ENCODE measurements at places on chromosomes 16 and 17.

DNA sequence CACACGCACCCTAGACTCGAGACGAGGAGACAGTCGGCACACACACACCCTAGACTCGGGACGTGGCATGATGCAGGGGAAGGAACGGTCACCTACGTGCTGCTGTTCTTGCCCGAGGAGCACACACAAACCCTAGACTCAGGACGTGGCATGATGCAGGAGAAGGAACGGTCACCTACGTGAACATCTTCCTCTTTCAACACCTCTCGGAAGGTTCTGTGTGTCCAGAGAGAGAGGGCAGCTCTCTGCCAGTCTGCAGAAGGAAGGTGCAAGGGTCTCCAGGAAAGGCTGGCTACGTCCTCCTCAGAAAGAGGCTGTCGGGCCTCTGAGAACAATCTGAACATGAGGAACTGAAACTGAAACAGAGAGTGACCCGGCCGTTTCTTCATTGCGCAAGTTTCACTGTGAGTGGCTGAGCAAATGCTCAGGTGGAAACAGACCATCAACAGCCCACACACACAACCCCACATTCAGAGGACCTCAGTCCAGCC lies 43.4 kb downstream of the ZNF276 start:
- DNase-seq: no peak

- no peak for DNase-seq
Observed at GRCh38 chr16:51886456-51886855, 660.5 kb downstream of the TOX3 start.

- no peak for DNase-seq
Observed at GRCh38 chr16:17070882-17071592, 399.7 kb downstream of the XYLT1 start.

GRCh38 chr16:21239646-21240045 lies 6.1 kb downstream of the ANKS4B start:
- DNase-seq: no peak

DNA sequence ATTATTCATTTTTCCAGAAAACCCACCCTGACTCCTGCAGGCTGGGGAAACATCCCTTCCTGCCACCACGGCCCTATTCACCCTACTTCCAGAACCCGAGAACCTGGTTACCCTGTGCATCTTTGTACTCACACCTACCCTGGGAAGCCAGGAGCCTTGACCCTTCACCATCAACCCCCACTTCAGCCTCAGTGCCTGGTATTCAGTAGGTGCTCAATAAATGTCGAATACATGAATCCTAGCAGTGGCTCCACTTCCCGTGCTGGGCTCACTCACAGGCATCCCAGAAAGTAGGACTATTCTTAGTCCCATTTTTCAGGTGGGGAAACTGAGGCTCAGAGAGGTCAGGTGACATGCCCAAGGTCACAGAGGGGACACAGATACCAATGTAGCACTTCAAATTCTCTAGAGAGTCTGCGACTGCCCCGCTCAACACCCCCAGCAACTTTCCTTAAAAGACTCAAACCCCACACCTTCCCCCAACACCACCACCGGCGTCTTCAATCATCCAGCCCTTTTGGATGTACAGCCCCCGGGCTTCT lies 36.1 kb upstream of the CMIP start:
- DNase-seq: no peak

DNA sequence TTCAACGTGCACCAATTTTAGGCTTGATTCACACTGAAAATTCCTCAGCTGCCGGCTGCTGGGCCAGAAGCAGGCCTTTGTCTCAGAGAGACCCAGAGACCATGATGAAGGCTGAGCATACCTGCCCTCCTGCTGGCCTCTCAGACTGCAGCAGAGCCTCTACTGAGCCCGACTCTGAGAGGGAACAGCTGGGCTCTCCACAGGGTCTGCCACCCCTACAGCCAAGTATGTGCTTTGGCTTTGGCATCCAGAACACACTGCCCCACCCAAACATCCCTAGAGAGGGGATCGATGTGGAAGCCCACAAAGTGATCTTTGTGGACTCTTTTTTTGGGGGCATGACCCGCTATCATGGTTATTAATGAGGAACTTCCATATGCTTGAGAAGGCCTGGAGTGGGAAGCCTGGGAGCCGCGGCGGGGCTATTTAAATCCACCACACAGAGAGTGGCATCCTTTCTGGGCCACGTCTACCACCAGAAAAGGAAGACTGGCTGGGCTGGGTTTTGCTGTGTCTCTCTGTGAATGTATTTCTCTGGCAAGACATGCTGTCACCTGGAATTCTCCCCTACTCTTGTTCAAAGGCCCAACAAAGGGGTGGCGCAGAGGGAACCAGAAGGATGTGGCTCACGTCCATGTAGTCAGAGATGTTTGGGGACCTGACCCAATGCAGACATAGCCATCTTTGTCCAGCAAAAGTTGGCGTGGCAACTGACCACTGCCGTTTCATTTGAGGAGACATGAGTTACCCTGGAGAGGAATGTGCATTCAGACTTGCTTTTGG lies 69.3 kb downstream of the GNAO1 start:
- DNase-seq: no peak

- DNase-seq: no peak
Observed at GRCh38 chr17:35138218-35138617, 3.9 kb downstream of the NLE1 start.

GRCh38 chr17:80126449-80126715 lies 20.5 kb downstream of the EIF4A3 start:
- DNase-seq: no peak

DNA sequence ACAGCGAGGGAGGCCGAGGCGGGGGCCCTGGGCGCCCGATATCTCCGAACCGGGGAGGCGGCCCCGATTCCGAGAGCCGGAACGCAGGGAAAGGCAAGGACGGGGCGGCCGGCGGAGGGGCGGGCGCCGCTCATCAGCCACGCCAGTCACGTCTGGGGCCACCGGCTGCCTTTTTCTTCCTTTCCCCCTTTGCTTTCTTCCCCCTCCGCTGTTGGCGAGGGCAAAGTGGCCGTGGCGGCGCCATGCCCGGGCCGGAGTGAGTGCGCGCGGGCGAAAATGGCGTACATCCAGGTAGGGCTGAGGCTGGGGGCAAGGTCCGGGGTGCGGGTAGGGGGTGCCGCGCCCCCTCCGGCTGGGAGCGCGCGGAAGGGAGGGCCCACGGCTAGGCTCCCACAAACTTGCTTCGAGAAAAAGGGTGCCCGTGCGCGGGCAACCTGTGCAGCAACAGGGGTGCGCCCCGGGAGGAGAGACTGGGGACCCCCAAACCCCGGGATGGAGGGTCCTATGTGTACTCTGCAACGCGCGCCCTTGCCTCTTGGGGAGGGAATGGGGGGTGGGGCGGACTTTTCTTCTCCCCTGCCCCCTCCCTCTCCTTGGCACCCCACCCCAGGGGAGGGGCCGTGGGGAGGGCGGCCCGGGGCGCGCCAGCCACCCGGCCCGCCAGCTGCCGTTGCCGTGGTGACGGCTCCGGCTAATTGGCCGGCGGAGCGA lies 486 bp downstream of the SYT17 start:
- no peak for DNase-seq

DNA sequence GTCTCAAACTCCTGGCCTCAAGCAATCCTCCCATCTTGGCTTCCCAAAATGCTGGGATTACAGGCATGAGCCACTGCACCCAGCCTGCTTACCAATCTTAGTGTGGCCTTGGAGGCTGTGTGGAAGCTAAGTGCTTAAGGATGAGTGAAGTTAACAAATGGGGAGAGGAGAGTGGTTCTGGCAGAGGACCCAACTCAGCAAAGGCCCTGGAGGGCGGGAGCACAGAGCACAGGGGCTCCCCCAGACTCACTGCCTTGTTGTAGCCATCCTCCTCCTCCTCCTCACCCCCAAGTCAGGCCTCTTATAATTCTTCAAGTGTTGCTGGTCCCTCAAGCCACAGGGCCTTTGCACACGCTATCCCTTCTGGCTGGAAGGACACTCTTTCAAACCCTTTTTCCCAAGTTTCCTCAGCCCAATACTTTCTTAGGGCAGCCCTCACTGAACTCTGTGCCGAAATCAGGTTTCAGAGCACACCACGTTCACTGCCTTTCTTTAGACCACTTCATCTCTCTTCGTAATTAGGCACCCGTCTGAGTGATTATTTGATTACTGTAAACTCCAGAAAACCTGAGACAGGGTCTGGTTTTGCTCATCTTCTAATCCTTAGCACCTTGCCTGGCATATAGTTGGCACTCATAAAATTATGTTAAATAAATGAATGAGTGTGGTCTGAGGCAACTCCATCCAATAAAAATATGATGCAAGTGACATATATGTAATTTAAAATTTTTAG lies 23.4 kb downstream of the NGFR start:
- DNase-seq: no peak

GRCh38 chr16:17372386-17372785 lies 98.4 kb downstream of the XYLT1 start:
- DNase-seq: no peak

DNA sequence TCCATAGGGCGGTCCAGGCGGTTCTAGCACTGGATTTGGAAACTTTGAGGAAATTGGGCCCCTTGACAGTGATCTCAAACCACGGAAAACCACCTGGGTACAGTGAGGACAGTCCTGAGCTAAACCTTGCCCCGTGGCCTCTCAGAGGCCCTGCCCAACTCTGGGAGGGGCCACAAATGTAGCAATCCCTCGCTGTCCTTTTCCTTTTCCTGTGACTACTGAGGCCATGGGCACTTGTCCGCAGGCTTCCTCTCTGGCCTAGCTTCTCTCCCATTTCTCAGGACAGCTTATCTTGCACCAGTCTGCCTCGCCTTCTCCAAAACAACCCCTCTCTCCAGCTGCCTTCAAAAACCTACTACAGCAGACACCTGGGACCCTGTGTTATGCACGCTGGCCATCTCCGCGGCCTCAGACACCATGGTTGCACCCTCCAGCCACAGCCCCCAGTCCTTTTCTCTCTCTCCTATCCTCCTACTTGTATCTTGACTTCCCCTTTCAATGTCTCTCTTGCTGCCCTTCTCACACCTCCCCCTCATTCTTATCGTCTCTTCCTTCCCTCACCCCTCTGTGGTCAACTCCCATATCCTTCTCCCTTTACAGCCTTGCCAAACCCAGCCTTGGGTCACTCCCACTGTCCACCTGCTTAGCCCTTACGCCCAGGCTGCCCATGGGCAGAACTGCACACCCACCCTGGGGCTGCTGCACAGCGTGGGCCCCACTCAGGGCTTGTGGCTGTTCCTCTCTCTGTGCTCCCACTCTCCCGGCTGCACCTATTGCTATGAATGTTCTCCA lies 7.6 kb downstream of the SCPEP1 start:
- DNase-seq: no peak

- no peak for DNase-seq
Observed at GRCh38 chr16:84055366-84055765, 12.8 kb upstream of the SLC38A8 start.

- DNase-seq: no peak
Observed at GRCh38 chr17:49406421-49407061, 8.1 kb downstream of the PHB1 start.

Data from T1000 (cell line).